Naive B cell (primary cell): ENCODE measurements at places on chromosomes 12 and 14.

DNA sequence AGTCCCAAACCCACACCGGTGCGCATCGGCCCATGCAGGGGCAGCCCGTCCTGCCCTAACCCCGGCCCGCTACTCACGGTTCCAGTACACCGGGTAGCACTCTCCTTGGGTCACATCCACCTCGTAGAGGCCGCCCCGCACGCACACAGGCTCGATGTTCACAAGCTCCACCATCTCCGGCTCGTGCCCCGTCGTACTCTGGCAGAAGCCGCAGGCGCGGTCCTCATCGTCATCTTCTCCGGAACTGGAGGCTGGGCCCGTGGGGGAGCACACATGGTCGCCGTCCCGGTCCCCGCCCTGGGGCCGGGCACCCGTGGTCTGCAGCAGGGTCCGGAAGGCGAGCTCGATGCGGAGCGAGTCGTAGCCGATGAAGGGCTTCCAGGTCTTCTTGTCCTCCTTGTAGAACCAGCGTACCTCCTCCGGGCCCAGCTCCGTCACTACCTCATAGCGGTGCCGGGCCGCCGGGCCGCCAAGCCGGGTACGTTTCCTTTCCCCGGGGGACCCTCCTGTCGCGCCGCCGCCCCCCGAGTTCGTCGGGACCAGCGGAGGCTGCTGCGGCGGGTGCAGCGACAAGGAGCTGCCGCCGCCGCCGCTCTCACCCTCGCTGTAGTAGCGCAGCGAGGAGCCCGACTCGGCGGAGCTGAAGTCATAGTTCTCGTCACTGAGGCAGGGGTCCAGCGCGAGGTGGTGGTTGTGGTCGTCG lies 788 bp downstream of the DDHD1 start:
- H3K36me3 ChIP-seq: no peaks in the 10 kb centered on the region
- DNase-seq: peak; percentile 66
- no peaks in the 10 kb centered on the region for H3K27me3 ChIP-seq

- H3K27me3 ChIP-seq: no peaks in the 10 kb centered on the region
- H3K27ac ChIP-seq: peak overlapping the region; percentile 58
- H3K4me3 ChIP-seq: peak overlapping the region; percentile 32
- H3K4me1 ChIP-seq: peaks cover 26% of the 10 kb centered on the region
- peak; percentile 36 for DNase-seq
Observed at GRCh38 chr12:55467836-55468235, 2.1 kb downstream of the OR6C70 start.

- H3K4me3 ChIP-seq: no peak overlapping the region
- no peak for DNase-seq
- H3K36me3 ChIP-seq: no peaks in the 10 kb centered on the region
Observed at GRCh38 chr14:32697704-32698103, 241.0 kb upstream of the NPAS3 start.

DNA sequence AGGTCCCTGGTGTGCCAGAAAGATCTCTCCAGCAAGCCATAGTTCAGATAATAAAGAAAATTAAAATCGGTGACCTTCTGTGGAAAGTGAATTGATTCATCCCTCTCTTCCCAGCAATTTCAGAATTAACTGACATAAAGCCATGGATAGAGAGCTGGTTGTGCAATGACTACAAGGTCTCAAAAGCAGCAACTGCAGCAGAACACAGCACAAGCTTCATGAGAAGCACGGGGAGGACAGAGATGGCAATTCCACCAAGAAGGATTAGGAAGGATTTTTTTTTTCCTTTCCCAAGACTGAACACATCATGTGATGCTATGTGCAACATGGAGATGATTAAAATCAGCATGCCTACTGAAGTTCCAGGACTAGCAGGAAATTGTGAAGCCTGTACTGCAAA lies 154.9 kb upstream of the PLEKHG7 start:
- no peak overlapping the region for H3K27ac ChIP-seq
- no peaks in the 10 kb centered on the region for H3K27me3 ChIP-seq
- H3K4me3 ChIP-seq: no peak overlapping the region
- no peak for DNase-seq
- peaks cover 21% of the 10 kb centered on the region for H3K4me1 ChIP-seq

DNA sequence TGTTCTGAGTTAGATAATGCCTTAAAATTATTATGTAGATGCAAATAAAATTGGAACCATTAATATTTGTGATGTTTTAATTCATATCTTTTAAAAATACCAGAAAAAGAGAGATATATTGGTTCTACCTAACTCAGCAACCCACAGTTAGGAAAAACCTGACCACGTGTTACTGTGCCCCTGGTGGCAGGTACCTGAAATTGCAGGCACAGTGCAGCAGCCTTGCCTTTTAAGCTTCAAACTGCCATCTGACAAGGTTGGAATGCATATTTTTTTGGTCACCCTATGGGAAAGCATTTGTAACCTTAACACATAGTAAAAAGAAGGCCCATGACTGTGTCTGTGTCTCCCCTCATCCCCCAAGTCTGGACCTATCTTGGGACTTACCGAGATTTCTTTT lies 109.4 kb upstream of the NOS1 start:
- no peak for DNase-seq
- no peaks in the 10 kb centered on the region for H3K4me1 ChIP-seq
- peaks cover 8% of the 10 kb centered on the region for H3K27me3 ChIP-seq
- no peaks in the 10 kb centered on the region for H3K36me3 ChIP-seq

- peaks cover 6% of the 10 kb centered on the region for H3K36me3 ChIP-seq
- H3K27me3 ChIP-seq: peaks cover 4% of the 10 kb centered on the region
- H3K4me3 ChIP-seq: no peak overlapping the region
- H3K4me1 ChIP-seq: peaks cover 19% of the 10 kb centered on the region
- DNase-seq: no peak
Observed at GRCh38 chr12:111099186-111099585, 178.8 kb upstream of the MYL2 start.

GRCh38 chr14:69985463-69985862 lies 106.2 kb downstream of the SMOC1 start:
- no peak overlapping the region for H3K27ac ChIP-seq
- no peak for DNase-seq
- H3K36me3 ChIP-seq: no peaks in the 10 kb centered on the region

- no peak for DNase-seq
- H3K27ac ChIP-seq: peak overlapping the region; percentile 52
- H3K36me3 ChIP-seq: no peaks in the 10 kb centered on the region
- peaks cover 13% of the 10 kb centered on the region for H3K4me1 ChIP-seq
- no peak overlapping the region for H3K4me3 ChIP-seq
Observed at GRCh38 chr12:22686193-22686592, 61.2 kb downstream of the ETNK1 start.

DNA sequence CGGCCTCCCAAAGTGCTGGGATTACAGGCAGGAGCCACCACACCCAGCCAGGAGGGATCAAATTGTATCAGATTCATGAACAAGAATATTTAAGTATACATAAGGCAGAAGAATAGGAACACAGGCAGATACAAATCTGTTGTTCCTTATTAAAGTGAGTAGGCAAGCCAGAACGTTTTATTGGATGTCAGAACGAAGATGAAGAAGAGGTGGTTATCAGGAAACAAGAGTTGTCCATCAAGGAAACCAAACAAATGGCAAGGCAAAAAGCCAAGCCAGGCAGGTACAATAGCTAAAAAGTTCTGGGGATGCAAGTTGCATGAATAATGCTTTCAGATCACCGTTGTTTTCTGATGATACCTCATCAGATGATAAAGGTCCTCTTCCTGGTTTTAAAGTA lies 31.1 kb upstream of the BAZ1A start:
- no peaks in the 10 kb centered on the region for H3K36me3 ChIP-seq
- DNase-seq: no peak
- H3K27ac ChIP-seq: no peak overlapping the region
- H3K27me3 ChIP-seq: no peaks in the 10 kb centered on the region
- no peaks in the 10 kb centered on the region for H3K4me1 ChIP-seq
- no peak overlapping the region for H3K4me3 ChIP-seq

DNA sequence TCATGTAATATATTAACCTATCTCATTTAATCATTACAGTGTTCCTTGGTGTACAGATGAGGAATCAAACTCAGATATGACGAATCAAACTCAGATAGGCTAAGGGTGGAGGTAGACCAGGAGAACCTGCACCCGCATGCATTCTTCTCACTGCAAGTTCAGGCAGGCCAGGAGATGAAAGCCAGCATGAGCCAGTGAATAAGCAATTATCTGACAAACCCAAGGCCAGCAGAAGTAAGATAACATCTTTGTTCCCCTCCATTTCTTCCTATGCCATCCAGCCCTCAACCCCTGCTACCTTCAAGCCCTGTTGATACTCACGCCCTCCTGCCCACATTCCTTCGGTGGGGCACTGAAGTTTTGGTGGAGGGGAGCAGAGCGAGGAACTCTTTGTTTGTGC lies 152.2 kb downstream of the ETV6 start:
- no peak overlapping the region for H3K27ac ChIP-seq
- no peak overlapping the region for H3K4me3 ChIP-seq
- peaks cover 10% of the 10 kb centered on the region for H3K36me3 ChIP-seq
- H3K4me1 ChIP-seq: peaks cover 48% of the 10 kb centered on the region

DNA sequence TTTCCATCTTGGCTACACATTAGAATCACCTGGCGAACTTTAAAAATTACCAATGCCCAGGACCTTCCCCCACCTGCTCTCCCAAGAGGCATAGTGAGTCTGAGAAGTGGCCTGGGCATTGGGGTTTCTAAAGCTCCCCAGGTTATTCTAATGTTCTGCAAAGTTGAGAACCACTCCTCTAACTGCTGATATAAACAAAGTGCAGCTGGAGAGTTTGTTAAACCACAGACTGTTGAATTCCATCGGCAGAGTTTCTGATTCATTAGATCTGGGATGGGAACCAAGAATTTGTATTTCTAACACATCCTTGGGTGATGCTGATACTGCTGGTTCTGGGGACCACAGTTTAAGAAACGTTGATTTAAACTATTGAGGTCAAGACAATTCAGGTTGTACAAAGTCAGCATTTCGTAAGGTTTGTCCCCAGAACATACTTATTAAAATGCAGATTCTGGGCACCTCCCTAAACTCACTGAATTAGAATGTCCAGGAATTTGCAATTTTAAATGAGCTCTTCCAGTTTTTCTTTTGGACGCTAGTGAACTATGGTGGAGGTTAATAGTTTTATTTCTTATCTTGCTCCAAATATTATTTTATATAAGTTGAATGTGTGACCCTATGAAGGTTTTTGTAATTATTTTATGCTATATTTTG lies 309.1 kb downstream of the NRXN3 start:
- H3K27ac ChIP-seq: no peak overlapping the region
- no peaks in the 10 kb centered on the region for H3K36me3 ChIP-seq
- H3K4me3 ChIP-seq: no peak overlapping the region
- peaks cover 18% of the 10 kb centered on the region for H3K27me3 ChIP-seq

DNA sequence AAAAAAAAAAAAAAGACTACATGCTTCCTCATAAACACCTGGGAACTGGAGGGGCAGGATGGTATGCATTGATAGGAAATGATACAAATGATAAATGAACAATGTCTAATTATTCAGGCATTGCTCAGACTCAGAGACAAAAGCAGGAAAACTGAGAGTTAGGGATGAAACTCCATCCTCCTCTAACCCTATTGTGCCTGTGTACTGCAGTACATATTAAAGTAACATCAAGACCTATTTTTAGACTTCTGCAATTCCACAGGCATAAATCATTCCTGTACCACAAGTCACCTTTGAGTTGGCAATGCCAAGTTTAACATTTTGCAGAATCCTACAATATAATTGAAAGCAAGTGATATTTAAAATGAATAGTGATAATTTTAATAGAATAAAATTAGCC lies 156.5 kb upstream of the USP15 start:
- H3K4me1 ChIP-seq: no peaks in the 10 kb centered on the region
- no peak overlapping the region for H3K4me3 ChIP-seq

GRCh38 chr12:84375449-84376170 lies 537.0 kb downstream of the SLC6A15 start:
- H3K4me3 ChIP-seq: no peak overlapping the region
- H3K27me3 ChIP-seq: no peaks in the 10 kb centered on the region
- DNase-seq: no peak
- H3K36me3 ChIP-seq: no peaks in the 10 kb centered on the region

DNA sequence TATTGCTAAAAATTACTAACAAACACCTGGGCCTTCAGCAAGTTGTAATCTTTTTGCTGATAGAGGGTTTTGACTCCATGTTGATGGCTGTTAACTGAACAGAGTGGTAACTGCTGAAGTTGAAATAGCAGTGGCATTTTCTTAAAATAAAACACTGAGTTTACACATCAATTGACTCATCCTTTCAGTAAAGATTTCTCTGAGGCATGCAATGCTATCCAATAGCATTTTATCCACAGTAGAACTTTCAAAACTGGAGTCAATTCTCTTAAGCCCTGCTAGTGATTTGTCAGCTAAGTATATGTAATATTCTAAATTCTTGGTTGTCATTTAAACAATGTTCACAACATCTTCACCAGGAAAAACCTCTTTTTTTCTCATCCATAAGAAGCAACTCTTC lies 59.5 kb downstream of the CMAS start:
- no peaks in the 10 kb centered on the region for H3K36me3 ChIP-seq
- no peak overlapping the region for H3K27ac ChIP-seq
- peaks cover 16% of the 10 kb centered on the region for H3K4me1 ChIP-seq
- H3K4me3 ChIP-seq: no peak overlapping the region
- no peak for DNase-seq

GRCh38 chr12:122880668-122881067 lies 15.3 kb downstream of the VPS37B start:
- no peaks in the 10 kb centered on the region for H3K27me3 ChIP-seq
- peaks cover 70% of the 10 kb centered on the region for H3K4me1 ChIP-seq
- DNase-seq: no peak
- H3K4me3 ChIP-seq: peak overlapping the region; percentile 51
- peak overlapping the region; percentile 36 for H3K27ac ChIP-seq

DNA sequence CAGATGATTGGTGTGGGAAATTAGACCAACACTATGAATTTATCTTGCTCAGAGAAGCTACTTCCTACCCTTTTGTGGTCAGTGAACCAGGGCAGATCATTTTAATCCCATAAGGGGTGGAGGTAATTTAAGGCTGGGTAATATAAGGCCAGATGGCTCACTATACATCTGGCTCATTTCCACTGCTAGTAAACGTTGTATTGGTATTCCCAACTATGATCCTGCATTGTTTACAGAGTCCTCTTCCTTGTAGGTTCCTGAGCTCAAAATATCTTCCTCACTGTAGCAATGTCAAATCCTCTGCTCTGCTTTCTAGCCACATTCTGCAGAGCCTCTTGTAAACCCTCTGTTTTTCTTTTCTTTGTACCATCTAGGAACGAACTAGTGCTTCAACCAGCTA lies 93.0 kb upstream of the MGAT4C start:
- no peaks in the 10 kb centered on the region for H3K27me3 ChIP-seq
- H3K4me3 ChIP-seq: no peak overlapping the region
- no peaks in the 10 kb centered on the region for H3K36me3 ChIP-seq
- H3K4me1 ChIP-seq: no peaks in the 10 kb centered on the region
- no peak overlapping the region for H3K27ac ChIP-seq
- no peak for DNase-seq

GRCh38 chr12:116916714-116917114 lies 6.0 kb downstream of the FBXW8 start:
- H3K27me3 ChIP-seq: no peaks in the 10 kb centered on the region
- peaks cover 78% of the 10 kb centered on the region for H3K4me1 ChIP-seq
- H3K27ac ChIP-seq: no peak overlapping the region
- DNase-seq: no peak
- no peak overlapping the region for H3K4me3 ChIP-seq

GRCh38 chr12:67751381-67751928 lies 102.9 kb downstream of the DYRK2 start:
- no peak for DNase-seq
- no peaks in the 10 kb centered on the region for H3K36me3 ChIP-seq
- no peak overlapping the region for H3K27ac ChIP-seq
- peaks cover 10% of the 10 kb centered on the region for H3K4me1 ChIP-seq
- H3K27me3 ChIP-seq: no peaks in the 10 kb centered on the region

- no peak for DNase-seq
- H3K36me3 ChIP-seq: no peaks in the 10 kb centered on the region
- H3K4me3 ChIP-seq: no peak overlapping the region
- H3K27me3 ChIP-seq: no peaks in the 10 kb centered on the region
- no peaks in the 10 kb centered on the region for H3K4me1 ChIP-seq
- no peak overlapping the region for H3K27ac ChIP-seq
Observed at GRCh38 chr14:79613625-79614024, 597.7 kb downstream of the DIO2 start.
